ENCODE measurements at places on chromosomes 6 and 20.
A peak's percentile ranks its signal among the peaks of the same experiment; 100 is the strongest.

DNA sequence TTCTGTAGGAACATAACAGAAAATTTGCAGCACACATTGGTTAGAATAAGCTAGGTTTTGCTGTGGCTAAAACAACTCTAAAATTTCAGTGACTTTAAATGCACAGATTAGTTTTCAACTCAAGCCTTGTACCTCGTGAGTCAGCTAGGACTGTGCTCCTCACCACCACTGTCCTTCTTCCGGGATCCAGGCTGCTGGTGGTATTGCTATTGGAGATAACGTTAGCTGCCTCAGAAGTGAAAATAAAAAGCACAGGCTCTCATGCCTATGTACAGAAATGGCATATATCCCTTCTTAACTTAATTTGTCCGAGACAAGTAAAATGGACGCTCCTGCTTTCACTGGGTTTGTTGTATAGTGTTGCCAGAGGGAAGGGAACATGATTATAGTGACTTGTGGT, 931.1 kb upstream of the EYS start:
- DNase-seq: no peak

DNA sequence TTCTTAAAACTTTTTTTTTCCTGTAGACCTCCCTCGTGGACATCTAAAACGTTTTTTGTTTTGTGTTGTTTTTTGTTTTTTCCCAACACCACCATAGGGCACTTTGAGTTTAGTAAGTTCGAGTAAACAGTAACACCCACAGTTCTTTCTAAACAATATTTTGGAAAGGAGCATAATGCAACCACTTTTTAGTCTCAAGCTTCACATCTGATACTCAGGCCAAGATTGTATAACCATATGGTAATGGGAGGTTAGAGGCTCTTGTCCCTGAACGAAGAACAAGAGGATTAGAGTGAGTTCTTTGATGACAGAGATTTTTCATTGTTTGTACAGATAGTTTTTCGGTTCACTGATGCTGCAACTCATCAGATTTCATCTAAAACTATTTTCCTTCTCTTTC, 144.6 kb downstream of the MTHFD1L start:
- DNase-seq: no peak

DNA sequence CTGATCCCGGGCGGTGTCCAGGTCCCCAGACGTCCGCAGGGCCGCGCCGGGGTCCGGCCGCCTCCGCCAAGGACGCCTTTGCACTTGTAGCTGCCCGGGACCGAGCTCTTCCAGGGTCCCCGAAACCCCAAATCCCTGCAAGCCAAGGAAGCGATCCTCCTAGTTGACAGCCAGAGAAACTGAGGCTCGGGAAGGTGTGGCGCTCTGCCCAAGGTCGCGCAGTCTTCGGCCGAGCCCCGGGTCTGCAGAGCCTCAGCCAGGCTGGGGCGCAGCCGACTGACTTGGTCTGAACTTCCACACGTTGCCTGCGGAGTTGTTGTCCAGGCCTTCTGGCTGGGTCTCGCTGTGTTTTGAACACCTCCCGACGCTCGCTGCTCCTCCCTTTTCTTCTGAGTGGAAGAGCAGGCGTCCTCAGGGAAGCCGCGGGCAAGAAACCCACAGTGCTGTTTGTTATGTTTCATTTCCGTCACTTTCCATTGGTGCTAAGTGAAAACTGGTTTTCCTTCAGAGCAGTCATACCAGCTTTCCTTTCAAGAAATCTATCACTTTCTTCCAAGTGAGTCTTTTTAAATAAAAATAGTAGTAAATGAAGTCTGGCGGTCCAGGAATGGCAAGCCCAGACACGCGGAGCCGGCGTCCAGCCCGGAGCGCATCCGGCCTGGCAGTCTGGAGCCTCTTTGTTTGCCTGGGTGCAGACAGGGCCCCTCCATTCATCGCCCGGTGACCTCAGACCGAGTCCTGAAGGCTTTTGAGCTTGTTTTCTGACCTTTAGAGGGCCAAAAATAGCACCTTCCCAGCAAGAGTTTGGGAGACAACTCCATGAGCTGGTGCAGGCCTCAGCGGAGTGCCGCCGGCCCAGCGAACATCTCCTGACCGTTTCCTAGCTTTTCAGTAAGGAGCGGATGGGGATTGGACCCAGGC, 698 bp downstream of the FAM210B start:
- no peak for DNase-seq

- DNase-seq: no peak
Measured at GRCh38 chr6:75747152-75747992, 1.7 kb upstream of the MYO6 start.

DNA sequence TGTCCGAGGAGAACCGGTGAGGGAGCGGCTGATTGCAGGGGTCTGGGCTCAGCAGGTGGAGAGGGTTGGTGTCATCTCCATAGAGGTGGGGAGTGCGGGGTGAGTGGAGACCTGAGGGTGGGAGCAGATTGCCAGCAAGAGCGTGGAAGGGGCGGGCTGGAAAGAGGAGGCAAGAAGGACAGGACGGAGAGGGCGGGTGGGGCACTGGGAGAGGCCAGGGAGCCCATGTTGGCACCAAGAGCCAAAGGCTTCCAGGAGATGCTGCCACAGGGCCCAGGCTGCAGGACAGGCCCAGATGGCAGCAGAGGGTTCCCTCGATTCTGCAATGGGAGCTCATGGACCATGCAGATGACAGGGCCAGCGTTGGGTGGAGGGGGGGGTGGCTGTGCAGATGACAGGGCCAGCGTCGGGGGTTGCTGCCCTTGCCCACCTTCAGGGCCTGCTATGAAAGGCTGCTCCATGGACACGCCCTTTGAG, 105.4 kb downstream of the TMEM242 start:
- no peak for DNase-seq

- DNase-seq: no peak
Measured at GRCh38 chr6:106546691-106547414, 82.4 kb downstream of the RTN4IP1 start.

GRCh38 chr6:130912434-130912833, 85.2 kb downstream of the SMLR1 start:
- DNase-seq: no peak

DNA sequence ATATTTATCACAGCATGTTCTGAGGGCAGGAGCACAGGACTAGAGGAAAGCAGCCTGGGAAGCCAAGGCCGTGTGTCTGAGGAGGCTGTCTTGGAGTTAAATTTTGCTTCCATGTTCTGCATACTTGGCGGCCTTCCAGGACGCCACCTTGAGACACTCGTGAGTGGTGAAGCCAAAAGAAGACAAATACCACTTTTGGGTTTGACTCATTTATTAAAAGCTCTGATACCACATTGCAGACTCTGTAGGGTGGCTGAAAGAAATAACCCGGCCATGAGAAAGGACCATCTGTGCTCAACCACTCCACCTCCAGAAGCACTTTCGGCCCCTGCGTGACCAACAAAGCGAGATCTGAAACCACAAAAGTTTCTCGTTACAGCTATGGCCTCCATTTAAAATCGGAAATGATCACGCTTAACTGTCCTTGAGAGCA, 120.0 kb downstream of the TMEM242 start:
- no peak for DNase-seq

DNA sequence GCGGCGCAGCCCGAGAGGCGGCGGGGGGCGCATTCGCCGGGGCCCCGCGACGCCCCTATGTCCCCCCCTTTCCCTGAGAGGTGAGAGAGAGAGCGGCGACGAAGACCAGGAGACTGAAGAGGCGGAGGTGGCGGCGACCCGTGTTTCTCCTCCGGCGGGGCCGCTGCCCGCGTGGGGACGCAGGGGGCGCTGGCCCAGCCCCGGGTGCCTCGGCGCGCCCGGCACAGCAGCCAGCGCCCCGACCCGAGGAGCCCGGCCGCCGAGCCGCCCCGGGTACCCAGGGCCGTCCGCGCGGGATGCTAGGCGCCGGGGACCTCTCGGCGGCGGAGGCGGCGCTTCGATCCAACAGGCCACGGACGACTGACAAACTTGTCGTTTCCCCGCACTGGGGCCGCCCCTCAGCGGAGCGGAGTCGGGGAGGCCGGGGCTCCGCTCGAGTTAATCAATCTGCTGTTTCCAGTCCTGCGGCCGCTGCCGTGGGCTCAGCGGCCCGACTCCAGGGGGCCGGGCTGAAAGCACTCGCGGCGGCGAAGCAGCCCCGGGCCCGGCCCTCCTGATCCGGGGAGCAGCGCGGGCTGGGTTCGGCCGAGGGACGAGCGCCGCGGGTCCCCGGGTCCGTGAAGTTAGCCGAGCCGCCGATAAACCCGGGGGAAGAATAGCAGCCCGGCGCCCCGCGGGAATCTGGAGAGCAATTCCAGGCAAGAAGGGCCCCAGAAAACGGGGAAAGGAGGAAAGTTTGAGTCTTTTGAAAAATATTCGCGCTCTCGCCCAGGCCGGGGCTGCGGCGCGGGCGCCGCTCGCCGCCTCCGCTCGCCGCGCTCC, 631 bp downstream of the MDGA1 start:
- DNase-seq: no peak

DNA sequence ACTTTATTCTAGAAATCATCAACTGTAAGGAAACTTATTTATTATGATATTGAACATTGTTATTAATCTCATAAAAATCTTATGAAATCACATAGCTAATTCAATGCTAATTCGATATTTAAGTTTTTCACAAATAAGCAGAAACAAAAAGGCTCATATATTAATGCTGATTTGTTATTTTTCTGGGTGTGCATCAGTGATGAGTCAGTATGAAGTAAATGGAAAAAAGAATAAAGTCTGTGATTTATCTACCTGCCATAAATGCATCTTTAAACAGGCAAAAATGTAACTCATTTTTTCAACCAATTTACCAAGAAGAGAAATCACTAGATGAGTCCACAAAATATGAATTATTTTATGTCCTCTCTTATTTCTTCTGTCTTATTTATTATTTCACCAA, 253.5 kb downstream of the PTPRK start:
- no peak for DNase-seq

DNA sequence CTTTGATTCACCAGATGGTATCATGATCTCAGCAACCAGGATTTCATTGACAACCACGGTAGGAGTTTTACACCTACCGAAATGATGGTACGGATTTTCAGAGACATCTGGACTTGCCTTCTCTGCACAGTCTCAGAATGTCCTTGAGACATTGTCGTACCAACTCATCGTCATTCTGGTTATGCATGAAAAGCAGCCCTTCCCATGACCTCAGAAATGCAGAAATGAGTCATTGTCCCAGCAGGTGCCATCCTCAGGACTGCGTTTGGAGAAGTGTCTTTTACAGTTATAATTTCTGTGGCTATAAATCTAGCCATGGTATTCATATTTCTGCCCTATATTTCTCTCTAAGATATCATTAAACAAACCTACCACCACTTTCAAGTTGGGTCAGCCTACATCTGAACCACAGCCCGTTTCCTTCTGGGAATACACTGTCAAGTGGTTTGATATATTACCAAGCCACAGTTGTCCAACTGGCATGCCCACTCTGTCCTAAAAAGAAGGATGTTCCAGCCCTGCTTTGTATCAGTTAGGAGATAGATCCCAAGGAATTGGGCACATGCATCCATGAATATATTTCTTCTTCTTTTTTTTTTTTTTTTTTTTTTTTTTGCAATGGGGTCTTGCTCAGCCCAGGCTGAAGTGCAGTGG, 7.5 kb upstream of the BFSP1 start:
- DNase-seq: no peak

GRCh38 chr6:148274809-148275208, 67.8 kb upstream of the SASH1 start:
- DNase-seq: no peak

DNA sequence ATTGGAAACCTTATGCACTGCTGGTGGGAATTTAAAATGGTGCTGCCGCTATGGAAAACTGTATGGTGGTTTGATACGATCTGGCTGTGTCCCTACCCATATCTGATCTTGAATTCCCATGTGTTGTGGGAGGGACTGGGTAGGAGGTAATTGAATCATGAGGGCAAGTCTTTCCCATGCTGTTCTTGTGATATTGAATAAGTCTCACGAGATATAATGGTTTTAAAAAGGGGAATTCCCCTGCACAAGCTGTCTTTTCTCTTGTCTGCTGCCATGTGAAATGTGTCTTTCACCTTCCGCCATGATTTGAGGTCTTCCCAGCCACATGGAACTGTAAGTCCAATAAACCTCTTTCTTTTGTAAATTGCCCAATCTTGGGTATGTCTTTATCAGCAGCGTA, 4.9 kb downstream of the TAP2 start:
- no peak for DNase-seq

- no peak for DNase-seq
Measured at GRCh38 chr6:148658681-148659430, 88.0 kb upstream of the UST start.

DNA sequence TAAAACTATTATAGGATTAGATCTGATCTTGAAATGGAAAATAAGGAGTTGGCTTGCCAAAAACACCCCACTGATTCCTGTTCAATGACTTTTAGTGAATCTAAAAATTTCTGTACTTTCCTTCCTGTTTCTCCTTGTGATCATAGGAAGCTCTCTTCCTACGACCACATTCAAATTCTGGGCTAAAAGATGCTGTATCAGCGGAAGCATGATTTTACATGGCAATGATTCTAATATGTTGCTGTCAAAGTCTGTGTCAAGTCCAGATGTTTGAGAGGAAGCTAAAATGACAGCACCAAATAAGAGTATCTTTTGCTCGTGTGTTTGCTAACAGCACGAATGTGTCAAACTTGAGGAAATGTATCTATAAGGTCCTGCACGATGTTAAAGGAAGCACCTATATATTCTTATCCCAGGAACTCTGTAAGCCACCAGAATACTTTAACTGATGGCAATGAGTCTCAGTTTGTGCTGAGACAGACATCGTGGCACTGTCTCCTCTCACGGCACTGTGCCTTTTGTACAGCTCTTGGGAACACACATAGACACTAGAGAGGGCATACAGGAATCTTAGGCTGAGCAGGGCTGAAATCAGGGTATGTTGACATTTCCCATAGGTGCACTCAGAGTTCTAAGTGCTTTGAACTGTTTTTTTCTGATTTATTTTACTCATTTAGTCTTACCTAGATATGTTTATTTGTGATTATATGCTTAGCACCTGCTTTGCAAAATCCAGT, 24.9 kb upstream of the MAP3K4 start:
- DNase-seq: no peak

DNA sequence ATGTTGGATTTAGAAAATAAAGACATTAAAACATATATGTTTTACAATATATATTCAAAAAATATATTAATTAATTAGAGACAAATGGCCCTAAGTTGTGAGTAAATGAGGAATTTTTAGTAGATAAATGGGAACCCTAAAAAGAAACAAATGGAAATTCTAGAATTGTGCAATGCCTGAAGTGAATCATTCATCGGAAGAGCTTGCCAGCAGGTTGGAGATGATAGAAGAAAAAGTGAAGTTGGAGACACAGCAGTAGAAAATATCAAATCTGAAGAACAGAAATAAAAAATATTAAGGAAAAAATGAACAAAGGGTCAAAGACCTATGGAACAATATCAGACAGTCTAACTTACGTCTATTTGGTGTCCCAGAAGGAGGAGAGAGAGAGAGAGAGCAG, 109.4 kb upstream of the NEDD9 start:
- DNase-seq: no peak

- DNase-seq: no peak
Measured at GRCh38 chr6:120164531-120164930, 815.0 kb upstream of the MAN1A1 start.

GRCh38 chr6:145809211-145809610, 5.4 kb downstream of the FBXO30 start:
- DNase-seq: no peak

- DNase-seq: no peak
Measured at GRCh38 chr20:51176876-51177275, 154.0 kb upstream of the KCNG1 start.

- peak; percentile 32 for DNase-seq
Measured at GRCh38 chr6:87436435-87436834, 28.7 kb downstream of the CFAP206 start.
